Epithelial cell of proximal tubule (primary cell): ENCODE measurements at places on chromosomes 2 and 18. TPM values are rescaled to one million over a fixed set of nuclear protein-coding genes. Genes with fewer than 3 reads are reported as not detected.

Gene G6PC2
- total RNA-seq: not detected in 2 replicates

Gene FSHR
- total RNA-seq: not detected in 2 replicates

Gene MARCO
- total RNA-seq: not detected in 2 replicates

DNA sequence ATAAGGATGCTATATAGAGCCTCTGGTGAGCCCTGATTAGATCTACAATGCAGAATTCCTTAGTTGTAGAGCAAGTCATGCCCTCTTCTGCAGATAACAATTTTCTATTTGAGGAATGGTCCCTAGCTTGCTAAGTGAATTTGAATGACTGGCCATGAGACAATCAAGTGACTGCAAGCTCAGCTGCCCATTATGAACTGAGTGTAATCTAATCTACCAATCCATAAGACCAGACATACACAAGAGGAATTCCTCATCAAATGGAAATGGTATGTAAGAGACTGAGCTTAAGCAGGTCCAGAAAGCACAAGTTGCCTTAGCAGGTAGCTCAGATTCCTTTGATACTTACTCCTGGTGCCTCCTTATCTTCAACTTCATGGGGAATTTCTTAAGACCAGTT, 4.8 kb upstream of the ANKRD44 start:
- no peak for DNase-seq

GRCh38 chr2:97834610-97835009, 121.2 kb downstream of the ZAP70 start:
- DNase-seq: no peak

- no peak for DNase-seq
Observed at GRCh38 chr18:78939105-78939504, 40.5 kb upstream of the SALL3 start.

DNA sequence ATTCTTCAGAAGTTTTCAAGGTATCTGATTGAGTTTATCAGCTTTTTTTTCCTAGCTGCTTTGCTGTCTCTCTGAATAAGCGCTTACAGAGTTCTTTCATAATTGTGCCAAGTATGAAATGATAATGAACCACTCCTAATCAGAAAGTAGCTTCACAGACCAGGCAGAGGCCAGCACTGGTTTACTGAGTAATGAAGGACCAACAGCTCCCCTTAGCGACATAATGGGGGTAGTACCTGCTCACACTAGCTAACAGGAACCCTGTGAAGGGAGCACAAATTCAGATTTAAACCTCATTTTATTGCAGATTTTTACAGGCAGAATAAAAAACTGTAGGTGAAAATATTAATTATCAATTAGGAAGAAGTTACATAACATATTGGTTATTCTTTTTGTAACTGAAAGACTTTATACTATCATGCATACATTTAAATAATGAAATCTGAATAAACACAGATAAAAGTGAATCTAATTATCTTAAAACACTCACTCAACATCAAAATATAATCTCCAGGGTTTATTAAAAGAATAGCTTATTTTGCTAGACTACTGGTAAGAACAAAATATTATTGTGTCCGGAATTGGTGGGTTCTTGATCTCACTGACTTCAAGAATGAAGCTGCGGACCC, 53.7 kb upstream of the LRRC30 start:
- no peak for DNase-seq

DNA sequence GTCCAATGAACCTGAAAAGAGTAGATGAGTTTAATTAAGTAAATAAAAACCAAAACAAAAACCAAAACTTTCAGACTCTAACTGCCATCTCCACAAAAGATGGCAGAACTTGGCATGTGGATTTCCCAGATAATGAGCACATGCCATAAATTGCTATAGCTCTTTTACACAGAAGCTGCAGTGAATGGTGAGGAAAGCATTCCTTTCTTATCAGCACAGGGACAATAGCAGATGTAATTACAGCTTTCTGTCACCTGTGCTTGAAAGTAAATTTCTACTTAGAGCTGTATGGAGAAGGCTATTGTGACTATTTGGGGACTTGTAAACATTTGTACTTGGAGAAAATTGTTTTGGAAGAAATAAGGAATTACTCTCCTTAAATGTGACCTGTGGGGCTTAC, 378.4 kb downstream of the RPRM start:
- DNase-seq: no peak
